ENCODE measurements at places on chromosomes 6 and 20. TPM values are rescaled to one million over a fixed set of nuclear protein-coding genes. Genes with fewer than 3 reads are reported as not detected.

The ADGRB3 gene
- not detected for total RNA-seq

The ZSCAN9 gene
- 7.4 TPM for total RNA-seq

The TRAPPC3L gene
- total RNA-seq, result not detected

The NINL gene
- 14.5 TPM for total RNA-seq

The GABRR1 gene
- total RNA-seq, result not detected

The SEMG1 gene
- not detected for total RNA-seq

The NRSN1 gene
- not detected for total RNA-seq

The POM121L2 gene
- 0.04 TPM for total RNA-seq

The SNAP25 gene
- total RNA-seq, result 18.9 TPM

The MOCS1 gene
- total RNA-seq, result 2.0 TPM

The KPNA5 gene
- 2.1 TPM for total RNA-seq

The PPP1R3G gene
- 1.4 TPM for total RNA-seq

Measured in A549 treated with CORT108297 at 1 μM for 4 hours (cell line).